Head of caudate nucleus (tissue), 42 donors: ENCODE measurements at places on chromosomes 13 and 19.

DNA sequence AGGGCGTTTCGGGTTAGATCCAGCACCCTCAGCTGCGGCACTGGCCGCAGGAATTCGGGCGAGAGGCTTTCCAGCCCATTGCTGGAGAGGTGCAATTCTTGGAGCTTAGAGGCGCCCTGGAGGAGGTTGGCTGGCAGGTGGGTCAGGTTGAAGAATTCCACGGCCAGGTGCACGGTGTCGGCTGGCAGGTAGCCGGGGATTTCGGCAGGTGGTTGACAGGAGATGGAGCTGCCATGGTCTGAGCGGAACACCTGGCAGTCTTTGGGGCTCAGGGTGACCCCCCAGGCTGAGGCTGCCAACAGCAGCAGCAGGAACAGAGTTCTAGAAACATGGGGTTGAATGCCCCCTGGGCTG is 1.3 kb downstream of the LRG1 start:
- no peak for DNase-seq

GRCh38 chr19:44662691-44663385 is 8.4 kb upstream of the CEACAM19 start:
- no peak for DNase-seq

DNA sequence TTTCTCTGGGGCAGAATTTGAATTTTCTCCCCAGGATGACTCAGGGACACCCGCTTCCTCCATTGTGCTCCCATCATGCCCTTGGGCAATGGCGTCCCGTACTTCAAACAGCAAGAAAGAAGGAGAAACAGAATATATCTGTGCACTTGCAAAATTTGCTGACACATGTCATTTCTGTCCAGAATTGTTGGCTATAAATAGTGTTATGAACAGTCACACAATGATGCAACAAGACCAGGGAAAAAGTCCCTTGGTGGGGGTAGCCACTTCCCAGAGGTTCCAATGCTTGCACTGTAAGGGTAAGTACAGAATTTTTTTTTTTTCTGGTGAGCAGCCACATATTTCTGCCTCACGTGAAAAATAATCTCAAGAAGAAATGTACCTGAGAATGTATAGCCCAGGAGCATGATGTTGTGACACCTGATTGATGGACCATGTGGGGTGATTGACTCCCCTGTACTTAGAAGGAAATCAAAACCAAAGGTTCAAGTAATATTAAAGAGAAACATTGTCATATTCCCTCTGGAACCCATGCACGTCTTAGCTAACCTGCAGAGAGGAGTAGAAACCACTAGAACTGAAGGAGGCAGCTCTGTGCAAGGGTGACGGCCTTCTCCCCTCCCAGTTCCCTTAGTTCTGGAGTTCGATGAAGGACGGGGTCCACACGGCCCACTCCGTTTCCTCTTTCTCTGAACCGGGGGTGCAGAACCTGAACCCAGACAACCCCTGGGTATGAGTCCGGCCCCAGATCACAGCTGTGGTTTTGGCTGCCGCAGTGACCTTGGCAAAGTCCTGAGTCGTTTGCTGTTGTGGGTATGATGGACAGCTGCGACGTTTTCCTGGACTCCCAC is 9.3 kb upstream of the LAIR1 start:
- DNase-seq: no peak

DNA sequence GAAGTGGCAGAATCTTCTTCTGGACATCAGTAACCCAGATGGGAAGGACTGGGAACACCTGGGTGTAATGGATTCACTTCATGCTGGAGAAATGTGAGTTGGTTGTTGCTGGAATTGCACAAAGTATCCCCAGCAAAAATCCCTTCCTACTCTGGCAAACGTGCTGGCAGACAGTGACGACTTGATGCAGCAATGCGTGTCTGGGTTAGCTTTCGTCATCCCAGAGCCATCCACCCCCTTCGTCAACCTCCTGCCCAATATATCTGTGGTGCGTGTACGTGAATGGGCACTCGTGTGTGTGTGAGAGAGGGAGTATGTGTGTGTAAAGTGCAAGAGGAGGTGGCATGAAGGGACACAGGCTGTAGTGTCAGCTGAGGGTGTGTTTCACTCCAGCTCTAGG is 70.9 kb downstream of the TM9SF2 start:
- DNase-seq: no peak

- no peak for DNase-seq
These were observed 42.4 kb upstream of the USE1 start for GRCh38 chr19:17172624-17173345.

- no peak for DNase-seq
These were observed at the start of gene KLK14 for GRCh38 chr19:51082611-51083010. Gene KLK14, minus strand, starts transcription at chr19:51082887. Its CDS starts 273 bp downstream, at chr19:51082614.

DNA sequence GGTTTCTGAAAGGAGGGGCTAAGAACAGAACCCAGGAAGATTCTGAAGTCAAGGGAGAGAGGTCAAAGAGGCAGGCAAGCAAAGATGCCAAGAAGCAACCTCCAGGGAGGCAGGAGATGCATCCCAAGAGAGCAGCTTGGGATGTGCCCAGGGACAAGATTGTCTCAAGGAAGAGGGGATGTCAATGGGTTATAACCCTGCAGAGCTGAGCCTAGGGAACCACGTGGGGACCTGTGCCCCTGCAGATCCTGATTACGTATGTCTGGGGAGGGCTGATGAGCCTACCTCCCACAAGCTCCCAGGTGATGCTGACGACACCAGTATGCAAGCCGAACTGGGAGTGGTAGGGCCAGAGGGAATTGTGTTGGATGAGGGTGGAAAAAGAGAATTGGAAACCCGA is 70.9 kb upstream of the IRS2 start:
- no peak for DNase-seq

- DNase-seq: no peak
These were observed 1921.1 kb downstream of the OLFM4 start for GRCh38 chr13:54949735-54950134.

- no peak for DNase-seq
These were observed 551.0 kb upstream of the NBEA start for GRCh38 chr13:34391076-34391475.

DNA sequence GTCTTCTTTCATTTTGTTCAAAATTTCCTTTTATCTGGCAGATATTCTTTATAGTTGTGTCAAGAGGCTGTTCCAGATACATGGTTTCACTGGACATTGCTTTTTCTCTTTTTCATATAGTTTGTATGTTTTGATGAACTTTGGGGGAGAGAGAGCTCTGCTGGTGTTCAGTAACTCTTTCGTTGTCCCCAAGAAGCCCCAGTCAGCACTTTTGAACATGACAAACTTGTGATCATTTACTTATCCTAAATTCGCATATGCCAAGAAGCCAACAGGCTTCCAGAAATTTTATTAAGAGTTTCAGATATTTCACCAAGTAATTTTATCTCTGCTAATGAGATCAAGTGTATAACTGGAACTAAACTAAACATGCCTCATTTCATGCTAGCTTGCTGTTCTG is 275.8 kb upstream of the GPC6 start:
- no peak for DNase-seq

DNA sequence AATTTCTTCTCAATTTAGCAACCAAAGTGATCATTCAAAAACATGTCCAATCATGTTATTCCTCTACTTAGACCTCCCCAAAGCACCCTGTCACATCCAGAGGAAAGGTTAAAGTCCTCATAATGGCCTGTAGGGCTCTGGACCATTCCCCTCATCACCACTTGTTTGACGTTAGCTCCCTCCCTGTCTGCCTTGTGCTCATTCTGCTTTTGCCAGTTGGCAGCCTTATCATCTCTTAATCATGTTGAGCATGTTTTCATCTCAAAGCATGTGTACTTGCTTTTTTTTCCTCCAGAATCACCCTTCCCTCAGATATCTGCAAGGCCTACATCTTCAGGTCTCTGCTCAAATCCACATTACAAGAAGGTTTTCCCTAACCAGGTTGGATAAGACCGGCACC is 25.9 kb downstream of the UBAC2 start:
- DNase-seq: no peak

DNA sequence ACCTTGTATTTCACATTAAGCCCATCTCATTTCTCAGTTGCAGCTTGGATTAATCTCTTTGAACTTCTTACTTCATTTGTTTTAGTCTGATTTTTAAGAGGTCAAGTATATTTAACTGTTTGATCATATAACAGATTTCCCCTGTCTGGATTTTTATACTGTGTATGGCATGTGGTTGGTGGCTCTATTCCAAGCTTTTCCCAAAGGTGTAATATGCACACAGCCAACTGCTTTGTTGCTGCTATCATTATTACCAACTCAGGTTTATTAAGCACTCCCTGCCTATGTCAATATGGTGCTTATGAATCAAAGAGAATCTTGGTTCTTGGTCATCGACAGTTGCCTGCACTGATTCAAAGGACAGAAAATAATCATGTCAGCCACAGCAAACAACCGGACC is 92.6 kb downstream of the RAP2A start:
- DNase-seq: no peak

DNA sequence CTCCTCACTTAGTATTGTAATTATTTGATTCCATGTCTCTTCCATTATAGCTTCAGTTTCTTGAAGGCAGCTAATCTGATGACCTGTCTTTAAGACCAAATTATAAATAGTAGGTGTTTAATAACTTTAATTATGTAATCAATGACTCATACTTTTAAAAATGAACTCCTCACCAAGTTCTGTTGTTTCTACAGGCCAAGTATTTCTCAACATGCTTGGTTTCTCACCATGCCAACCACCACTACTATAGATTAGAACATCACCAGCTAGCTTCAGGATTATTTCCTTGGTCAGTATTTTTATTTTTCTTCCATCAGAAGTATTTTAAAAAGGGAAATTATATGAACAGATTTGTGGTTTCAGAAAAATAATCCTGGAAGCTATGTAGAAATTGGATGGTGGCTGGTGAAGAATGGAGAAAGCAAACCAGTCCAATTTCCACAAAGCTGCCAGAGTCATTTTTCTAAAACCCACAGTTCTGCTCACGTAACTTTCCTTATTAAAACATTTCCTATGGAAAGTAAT is 237.7 kb upstream of the DACH1 start:
- DNase-seq: no peak

GRCh38 chr13:48491423-48492095 is 41.3 kb downstream of the RCBTB2 start:
- no peak for DNase-seq

GRCh38 chr19:9967326-9967725 is 31.0 kb upstream of the OLFM2 start:
- DNase-seq: no peak

DNA sequence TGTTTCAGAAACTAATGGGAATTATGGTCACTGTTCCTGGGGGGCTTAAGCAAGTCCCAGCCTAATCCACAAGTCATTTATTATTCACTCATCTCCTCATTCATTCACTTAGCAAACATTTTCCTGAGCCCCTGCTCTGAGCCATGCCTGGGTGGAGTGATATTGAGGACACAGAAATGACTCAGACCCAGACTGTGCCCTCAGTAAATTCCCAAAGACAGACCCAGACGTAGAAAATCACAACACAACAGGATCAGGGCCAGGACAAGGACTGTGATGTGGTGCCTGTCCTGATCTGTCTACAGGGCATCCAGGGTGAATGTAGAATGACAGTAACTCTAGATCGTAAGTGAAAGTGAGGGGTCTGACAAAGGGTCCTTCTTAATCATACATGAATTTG is 7.0 kb upstream of the SPACA6 start:
- DNase-seq: no peak

- DNase-seq: no peak
These were observed 25.0 kb downstream of the SGCG start for GRCh38 chr13:23205807-23206206.

DNA sequence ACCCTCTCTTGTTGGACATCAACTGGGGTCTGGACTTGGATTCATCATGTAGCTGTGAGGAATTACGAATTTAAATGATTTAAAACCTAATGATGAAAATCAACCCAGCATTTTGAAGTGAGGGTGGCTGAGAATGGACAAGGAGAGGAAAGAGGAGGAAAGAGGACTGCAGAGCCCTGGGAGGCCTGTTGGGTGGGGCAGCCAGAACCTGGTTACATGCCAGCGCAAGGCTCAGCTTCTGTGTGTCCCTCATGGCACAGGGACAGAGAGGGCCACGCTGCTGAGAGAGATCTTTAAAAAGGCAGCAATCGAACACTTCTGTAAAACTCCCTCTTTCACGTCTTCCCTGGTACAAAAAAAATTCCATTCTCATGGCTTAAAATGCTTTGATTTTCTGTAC is 292.7 kb downstream of the MYO16 start:
- DNase-seq: no peak
